ENCODE measurements at places on chromosomes 16 and 17.
A peak's percentile ranks its signal among the peaks of the same experiment; 100 is the strongest.

GRCh38 chr16:14335297-14335696, 264.2 kb downstream of the MRTFB start:
- peak; percentile 14 for DNase-seq

DNA sequence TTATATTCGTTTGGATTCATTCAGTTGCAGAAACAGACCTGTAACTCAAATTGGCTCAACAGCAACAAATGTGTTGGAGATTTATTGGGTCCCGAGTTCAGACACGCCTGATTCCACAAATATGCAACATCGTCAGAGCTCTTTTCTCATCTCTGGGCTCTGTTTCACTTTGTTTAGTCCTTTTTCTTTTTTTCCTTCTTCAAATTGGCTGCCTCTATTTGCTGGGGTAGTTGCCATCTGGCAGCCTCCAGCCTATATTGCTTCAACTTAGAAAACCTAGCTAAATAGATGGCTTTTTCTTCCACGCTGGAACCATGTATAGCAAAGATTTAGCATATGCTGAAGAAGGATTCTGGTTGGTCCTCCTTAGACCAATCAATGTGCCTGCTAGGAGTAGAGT, 398.5 kb downstream of the RBFOX1 start:
- no peak for DNase-seq

DNA sequence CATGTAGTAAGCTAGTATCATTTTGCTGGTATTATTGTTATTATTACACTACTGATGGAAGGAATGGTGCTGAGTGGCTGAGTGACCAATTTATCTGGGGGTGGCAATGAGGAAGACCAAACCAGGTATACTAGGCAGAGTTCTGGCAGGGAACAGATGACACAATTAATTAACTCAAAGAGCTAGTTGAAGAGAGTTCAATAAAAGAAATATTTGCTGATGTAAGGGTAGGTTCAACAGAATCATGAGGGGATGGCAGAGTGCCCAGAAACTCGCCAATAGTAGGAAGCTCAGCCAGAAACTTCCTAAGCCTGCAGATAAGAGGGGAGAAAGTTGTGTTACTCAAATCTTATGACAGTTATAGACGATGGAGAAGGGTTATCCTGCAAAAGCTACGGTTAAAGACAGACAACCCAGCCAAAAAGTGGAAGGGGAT, 352.5 kb downstream of the KCNJ2 start:
- DNase-seq: peak; percentile 72

DNA sequence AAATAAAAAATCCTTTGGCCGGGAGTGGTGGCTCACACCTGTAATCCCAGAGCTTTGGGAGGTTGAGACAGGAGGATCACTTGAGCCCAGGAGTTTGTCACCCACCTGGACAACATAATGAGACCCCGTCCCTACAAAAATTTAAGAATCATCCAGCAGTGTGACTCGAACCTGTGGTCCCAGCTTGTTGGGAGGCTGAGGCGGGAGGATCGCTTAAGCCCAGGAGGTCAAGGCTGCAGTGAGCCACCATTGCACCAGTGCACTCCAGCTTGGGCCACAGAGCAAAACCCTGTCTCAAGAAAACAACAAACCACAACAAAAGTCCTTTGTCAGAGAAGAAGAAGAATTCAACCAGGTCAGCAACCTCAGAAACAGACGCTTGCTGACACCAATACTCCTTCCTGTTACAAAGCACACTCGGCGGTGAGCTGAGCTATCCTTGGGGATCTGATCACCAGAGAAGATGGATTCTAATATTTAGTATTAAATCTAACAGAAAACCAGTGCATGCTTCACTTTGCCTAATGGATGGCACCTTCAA, 12.9 kb upstream of the PVALEF start:
- no peak for DNase-seq

- DNase-seq: no peak
Measured at GRCh38 chr17:80992077-80992947, 671 bp downstream of the CHMP6 start.

- DNase-seq: no peak
Measured at GRCh38 chr16:12580809-12581208, 222.9 kb downstream of the CPPED1 start.

GRCh38 chr16:81486540-81487061, 42.0 kb downstream of the CMIP start:
- DNase-seq: no peak

DNA sequence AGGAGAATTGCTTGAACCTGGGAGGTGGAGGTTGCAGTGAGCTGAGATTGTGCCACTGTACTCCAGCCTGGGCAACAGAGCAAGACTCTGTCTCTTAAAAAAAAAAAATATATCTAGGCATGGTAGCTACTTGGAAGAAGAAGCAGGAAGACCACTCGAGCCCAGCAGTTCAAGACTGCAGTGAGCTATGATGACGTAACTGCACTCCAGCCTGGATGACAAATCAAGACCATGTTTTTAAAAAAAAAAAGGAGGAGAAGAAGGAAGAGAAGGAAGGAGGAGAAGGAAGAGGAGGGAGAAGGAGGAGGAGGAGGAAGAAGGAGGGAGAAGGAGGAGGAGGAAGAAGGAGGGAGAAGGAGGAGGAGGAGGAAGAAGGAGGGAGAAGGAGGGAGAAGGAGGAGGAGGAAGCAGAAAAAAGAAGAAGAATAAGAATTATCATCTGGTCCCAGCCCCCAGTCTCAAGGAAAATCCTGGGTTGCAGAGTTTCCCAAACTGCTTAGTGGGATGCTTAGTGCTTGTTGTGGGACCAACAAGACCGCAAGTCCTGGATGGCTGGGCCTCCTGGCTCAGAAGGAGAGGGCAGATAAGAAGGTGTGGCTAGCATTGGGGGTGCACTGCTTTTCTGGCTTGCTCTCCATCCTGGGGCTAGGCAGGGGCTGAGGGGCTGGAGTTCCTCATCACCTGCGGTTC, 3.7 kb upstream of the DRC7 start:
- DNase-seq: no peak
